Large intestine (tissue), 12 donors: ENCODE measurements at places on chromosomes 4 and X. TPM values are rescaled to one million over a fixed set of nuclear protein-coding genes. Genes with fewer than 3 reads are reported as not detected.

Gene NXF2
- polyA plus RNA-seq: not detected

Gene ETDA
- not detected for polyA plus RNA-seq

Gene FOXO4
- polyA plus RNA-seq: 17.9 TPM

Gene CCDC110
- 0.94 TPM for polyA plus RNA-seq

Gene IL21
- not detected for polyA plus RNA-seq

GRCh38 chr4:102253860-102254259 lies 91.4 kb downstream of the SLC39A8 start:
- no peaks in the 10 kb centered on the region for H3K36me3 ChIP-seq
- no peak overlapping the region for H3K4me3 ChIP-seq
- no peak overlapping the region for H3K27ac ChIP-seq
- no peak for DNase-seq
- no peaks in the 10 kb centered on the region for H3K27me3 ChIP-seq

DNA sequence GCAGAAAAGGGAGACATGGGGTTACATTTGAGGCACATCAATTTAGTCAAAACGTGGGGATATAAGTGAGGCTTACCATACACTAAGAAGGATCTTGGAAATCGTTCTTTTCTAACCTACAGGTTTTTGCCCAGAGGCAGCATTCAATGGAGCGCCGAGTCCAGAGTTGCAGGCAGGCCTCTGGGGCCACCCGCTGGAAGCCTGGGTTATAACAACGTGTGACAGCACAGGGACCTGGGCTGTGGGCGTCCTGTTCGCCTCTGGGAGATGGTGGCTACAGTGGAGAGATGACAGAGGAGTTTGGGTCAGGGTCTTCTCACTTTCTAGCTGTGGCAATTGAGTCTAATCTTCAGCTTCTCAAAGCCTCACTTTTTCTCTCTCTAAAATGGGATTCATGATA lies 53.9 kb downstream of the ENPP6 start:
- no peaks in the 10 kb centered on the region for H3K36me3 ChIP-seq
- H3K27me3 ChIP-seq: peaks cover 31% of the 10 kb centered on the region
- no peaks in the 10 kb centered on the region for H3K4me1 ChIP-seq

DNA sequence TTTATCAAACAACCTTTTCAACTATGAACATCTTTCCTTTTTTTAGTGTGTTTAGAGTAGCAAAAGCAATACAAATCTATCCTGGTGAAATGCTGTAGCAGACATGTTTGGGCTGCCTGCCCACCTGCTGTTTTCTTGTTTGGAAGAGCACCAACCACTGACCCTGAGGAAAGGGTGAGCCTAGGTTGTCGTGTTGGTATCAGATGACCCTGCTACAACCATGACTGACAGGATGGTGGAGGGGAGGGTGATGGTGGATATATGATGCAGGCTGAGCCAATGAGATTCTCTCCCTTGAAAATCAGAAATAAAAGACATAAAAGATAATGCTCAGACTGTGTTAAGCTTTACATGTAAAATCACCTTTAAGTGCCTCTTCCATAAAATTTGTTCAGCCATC lies 201.2 kb downstream of the NPNT start:
- no peak overlapping the region for H3K4me3 ChIP-seq
- no peak overlapping the region for H3K27ac ChIP-seq
- H3K27me3 ChIP-seq: no peaks in the 10 kb centered on the region
- peaks cover 2% of the 10 kb centered on the region for H3K36me3 ChIP-seq

DNA sequence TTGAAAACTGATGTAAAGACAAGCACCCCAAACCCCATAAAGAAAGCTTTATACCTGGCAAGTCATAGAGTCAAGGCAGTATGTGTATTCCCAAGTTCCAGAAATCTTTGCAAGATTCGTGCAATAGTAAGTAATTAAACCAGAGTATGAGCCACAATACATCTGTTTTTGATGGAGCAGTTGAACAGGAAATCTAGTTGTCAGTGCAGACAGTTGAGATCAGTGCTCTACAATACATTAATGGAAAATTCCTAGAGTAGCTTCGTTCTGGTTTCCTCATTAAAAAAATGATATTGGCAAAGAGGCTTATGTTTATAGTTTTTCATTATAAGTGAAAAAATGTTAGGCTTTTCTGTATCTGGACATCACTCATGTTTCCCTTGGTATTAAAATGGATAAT lies 575.3 kb downstream of the TRIML1 start:
- no peaks in the 10 kb centered on the region for H3K4me1 ChIP-seq
- DNase-seq: no peak
- H3K4me3 ChIP-seq: no peak overlapping the region
- H3K27ac ChIP-seq: no peak overlapping the region
- no peaks in the 10 kb centered on the region for H3K36me3 ChIP-seq

GRCh38 chrX:153525451-153525850 lies 8.0 kb downstream of the ATP2B3 start:
- H3K27ac ChIP-seq: no peak overlapping the region
- no peak for DNase-seq
- no peaks in the 10 kb centered on the region for H3K36me3 ChIP-seq
- H3K27me3 ChIP-seq: peaks cover 13% of the 10 kb centered on the region
- H3K4me1 ChIP-seq: no peaks in the 10 kb centered on the region

DNA sequence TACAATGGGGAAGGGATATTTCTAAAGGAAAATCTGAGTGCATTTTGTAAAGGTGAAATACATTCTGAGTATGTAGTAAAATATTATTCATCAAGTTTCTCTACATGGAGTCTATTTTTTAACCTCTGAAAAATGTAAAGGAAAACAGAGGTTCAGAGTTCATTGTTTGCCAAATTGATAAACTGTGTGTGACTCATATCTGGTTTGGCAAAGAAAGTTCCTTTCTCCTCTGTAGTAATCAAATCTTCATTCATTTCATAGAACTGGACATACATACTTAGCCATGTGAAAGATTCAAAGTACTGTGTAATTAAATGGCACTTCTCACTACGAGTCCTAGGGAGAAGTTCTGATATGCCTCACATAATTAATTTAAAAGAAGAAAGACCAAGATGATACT lies 61.6 kb downstream of the HPGD start:
- H3K4me3 ChIP-seq: no peak overlapping the region
- H3K4me1 ChIP-seq: peaks cover 10% of the 10 kb centered on the region
- no peak for DNase-seq
- H3K36me3 ChIP-seq: no peaks in the 10 kb centered on the region
